Colonic mucosa (tissue), 4 donors: ENCODE measurements at places on chromosomes 7 and 10. TPM values are rescaled to one million over a fixed set of nuclear protein-coding genes. Genes with fewer than 3 reads are reported as not detected.

DNA sequence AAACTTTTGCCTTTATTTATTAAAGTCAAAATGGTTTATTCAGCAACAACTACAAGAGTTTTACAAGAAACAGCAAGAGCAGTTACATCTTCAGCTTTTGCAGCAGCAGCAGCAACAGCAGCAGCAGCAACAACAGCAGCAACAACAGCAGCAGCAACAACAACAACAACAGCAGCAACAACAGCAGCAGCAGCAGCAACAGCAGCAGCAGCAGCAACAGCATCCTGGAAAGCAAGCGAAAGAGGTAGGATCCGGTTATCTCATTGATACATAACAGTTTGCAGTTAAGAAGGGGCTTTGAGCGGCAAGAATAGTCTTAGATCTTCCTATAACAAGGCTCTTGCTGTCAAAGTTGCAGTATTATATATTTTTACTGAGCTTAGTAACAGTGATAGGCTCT is 215.1 kb downstream of the FOXP2 start:
- no peak for DNase-seq

DNA sequence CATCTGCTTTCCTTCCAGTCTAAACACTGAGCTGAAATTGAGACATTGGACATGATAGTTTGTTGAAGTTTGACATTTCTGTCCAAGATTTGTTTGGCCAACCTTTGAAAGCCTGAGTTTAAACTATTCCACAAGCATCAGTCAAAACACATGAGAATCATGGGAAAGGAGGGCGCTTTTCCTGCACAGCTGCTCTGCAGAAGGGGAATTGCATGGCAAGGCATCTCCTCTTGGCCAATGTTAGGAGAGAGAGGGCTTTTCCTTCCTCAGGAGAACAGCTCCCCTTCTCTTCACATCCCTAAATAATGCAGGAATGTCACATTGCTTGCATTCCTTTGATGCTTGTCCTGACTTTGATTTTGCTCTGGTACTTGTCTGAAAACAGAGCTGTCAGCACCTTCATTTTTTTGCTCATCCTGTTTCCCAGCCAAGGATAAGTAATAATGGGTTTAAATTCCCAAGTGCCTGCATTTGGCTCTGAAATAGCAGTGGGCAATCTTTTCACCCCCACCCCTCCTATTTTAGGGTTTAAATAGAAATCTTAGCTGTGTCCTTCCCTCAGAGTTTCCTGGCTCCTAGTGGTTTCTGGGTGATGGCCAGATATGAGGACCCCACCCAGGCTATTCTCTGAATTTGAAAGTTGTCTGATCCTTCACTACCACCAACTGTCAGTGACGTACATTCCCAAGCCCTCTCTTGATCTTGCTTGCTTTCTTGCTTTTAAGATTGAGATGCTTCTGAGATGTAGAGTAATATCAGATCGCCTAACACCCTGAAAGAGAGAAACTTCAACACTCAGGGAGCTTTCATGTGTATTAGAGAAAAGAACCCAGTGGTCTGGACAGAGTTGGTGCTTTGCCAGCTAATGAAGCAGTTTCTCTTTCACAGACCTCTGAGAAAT is 75.2 kb upstream of the NPVF start:
- DNase-seq, result no peak

ENO4 gene
- total RNA-seq, result not detected

- peak; percentile 81 for DNase-seq
Measured at GRCh38 chr10:14860791-14861190, 17.9 kb upstream of the SUV39H2 start.

GRCh38 chr10:76436401-76436811 is 1005.0 kb downstream of the LRMDA start:
- DNase-seq, result no peak

METTL27 gene
- 4.0 TPM for total RNA-seq

DNA sequence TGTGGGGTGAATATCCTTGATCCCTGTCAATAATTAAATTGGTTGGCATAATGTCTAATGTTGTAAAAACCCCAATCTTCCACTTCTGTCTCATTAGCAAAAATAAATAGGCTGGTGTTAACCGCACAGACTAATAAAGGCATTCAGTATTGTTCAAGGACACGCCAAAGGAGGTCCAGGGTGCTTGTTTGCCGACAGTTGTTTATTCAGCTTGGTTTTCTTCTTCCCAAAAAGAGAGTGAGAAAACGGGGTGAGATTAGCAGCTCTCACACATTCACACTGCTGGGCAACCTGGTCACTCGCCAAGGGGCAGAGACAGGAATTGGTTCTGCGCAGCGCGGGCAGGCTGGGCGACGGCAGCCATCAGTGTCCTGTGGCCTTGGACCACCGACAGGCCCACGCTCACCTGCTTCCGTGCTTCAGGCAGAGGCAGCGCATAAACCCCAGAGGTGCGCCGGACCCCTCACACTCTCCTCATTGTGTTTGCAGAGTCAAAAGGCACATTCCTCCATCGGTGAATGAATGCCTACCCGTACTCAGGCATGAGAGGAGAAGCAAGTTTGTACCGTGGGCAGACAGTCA is 26.2 kb upstream of the LMBR1 start:
- no peak for DNase-seq

ZNF716 gene
- total RNA-seq, result not detected

CPVL gene
- 4.9 TPM for total RNA-seq

GRCh38 chr7:20033621-20034400 is 183.4 kb downstream of the MACC1 start:
- DNase-seq, result no peak

DNA sequence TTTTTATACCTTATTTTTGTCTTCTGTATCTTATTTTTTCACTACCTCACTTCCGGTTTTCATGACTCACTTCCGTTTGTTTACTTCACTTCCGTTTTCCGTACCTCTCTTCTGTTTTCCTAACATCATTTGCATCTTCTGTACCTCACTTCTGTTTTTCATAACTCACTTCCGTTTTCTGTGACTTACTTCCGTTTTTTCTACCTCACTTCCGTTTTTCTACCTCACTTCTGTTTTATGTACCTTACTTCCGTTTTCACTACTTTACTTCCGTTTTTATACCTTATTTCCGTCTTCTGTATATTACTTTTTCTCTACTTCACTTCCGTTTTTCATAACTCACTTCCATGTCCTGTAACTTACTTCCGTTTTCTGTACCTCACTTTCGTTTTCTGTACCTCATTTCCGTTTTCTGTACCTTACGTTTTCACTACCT is 492.5 kb upstream of the AKR1E2 start:
- DNase-seq, result no peak

GRCh38 chr10:117653170-117653515 is 110.6 kb downstream of the EMX2 start:
- DNase-seq, result no peak

- no peak for DNase-seq
Measured at GRCh38 chr7:101901661-101902491, 84.5 kb downstream of the CUX1 start.

- DNase-seq, result no peak
Measured at GRCh38 chr7:93092757-93093370, 24.9 kb downstream of the SAMD9 start.

CLDN3 gene
- total RNA-seq, result 599 TPM

DNA sequence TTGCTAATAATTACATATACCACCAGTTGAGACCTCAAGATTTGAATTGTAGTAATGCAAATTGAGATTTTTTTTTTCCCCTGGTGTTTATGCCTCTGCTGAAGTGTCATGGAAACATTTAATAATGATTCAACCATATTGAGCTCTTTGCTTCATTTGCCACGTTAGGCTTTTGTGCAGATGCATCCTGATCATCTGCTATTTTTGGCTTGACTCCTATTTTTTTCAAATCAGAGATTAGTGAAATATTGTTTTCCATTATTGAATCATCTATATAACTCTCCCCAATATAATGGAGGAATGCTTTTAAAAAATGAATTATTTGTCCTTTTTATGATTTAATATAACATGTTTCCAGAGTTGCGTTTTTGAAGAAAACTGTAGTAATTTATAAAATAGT is 115.1 kb downstream of the SRI start:
- no peak for DNase-seq

DNA sequence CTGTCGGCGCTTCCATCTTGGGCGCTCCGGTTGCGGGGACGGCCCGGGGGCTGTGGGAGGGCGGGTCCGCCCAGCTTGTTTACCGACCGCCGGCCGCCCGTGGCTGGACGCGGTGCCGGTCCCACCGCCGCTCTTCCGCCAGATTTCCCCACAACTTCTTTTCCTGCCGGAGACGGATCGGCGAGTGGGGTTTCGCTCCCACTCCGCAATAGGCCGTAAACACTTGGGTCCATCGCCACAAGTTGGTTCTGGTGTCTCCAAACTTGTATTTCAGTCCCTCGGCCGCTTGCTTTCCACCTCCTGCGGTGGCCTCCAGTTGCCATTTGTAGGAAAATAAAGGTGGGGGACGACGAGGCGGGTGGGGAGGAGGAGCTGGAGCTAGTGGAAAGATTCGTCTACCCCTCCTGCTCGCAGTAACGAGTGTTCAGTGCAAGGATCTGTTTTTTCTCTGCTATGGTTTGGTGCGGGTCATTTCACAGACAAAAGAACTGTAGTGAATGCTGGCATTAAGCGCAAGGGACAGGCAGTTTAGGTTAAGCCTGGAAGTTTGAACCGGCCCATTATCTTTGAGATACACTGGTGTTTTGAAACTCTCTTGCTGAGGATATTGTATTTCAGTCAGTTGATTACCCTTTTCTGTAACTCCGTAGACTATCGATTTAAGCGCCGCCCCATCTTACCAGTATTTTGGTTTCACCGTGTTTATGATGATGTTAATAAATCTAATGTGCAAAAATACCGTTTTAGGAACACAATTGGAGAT is 24.3 kb upstream of the ZRANB1 start:
- DNase-seq, result peak; percentile 41

CXCL12 gene
- total RNA-seq, result 17.5 TPM

DNA sequence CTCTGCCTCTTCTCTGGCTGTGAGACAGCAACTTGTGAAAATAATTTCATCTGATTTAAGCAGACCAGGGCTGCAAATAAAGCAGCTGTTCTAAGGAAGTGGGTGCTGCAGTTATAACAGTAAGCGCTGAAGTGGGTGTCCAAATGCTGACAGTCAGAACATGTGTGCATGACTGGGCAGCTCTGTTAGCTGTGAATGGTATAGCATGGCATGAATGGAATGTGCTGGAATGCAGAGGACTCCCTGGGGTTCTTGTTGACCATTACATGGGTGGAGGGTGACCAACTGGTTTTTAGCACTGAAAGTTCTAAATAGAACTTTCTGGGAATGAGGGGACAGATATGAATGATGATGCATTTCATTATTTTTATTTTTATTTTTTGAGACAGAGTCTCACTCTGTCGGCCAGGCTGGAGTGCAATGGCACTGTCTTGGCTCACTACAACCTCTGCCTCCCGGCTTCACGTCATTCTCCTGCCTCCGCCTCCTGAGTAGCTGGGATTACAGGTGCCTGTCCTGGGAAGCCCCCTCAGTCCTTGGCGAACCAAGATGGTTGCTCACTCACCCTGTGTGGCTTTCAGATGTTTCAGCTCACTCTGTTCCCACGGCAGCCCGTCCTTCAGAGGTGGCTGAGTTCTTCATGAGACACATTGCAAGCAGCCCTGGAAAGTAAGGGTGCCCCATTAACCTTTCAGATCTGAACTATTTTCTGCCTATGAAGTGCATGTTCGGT is 319.8 kb upstream of the PHYHIPL start:
- DNase-seq, result no peak

ASB13 gene
- 36.2 TPM for total RNA-seq

AKR1D1 gene
- not detected for total RNA-seq

GRCh38 chr10:14775656-14776055 is 959 bp upstream of the FAM107B start:
- no peak for DNase-seq

DNA sequence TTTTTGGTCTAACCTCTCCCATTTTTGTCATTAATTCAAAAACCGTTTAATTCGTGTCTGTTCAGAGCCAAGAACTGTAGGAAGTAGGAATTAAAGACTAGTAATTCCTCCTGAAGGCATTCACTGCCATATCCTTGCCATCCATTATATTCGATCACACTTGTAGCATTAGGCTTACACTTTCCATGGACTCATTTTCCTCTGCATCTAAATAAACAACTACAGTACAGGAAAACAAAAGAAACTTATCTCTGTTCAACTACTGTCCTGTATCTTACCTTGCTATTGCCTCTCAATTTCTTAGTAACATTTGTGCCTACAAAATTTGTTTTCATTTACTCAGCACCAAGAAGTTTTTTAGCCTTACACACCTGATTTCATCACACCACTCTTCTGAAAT is 111.6 kb upstream of the SEMA3C start:
- no peak for DNase-seq

DNA sequence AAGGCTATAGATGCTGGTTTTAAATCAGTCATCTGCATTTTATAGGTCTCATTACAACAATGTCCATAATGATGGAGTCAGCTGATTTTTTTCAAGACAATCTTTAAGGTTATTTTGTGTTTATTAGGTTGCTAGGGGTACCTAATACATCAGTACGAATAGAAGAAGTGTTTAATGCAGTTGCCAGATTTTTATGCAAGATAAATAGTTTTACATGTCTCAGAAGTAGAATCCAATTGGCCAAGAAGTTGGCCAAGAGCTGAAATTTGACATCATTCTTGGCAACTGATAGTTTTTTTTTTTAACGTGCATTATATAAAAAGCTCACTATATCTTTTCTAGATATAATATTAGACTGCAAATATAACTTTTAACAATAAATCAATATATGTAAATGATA is 208.5 kb downstream of the TRIL start:
- DNase-seq, result no peak

GOLGA7B gene
- total RNA-seq, result 0.22 TPM

REEP3 gene
- 33.1 TPM for total RNA-seq

ADAMTS14 gene
- total RNA-seq, result 0.93 TPM

GRCh38 chr7:150341263-150342120 is at the start of gene RARRES2:
Gene RARRES2, minus strand, starts transcription at chr7:150341629. Its CDS starts 1,020 bp downstream, at chr7:150340609.
- DNase-seq, result peak; percentile 58

DNA sequence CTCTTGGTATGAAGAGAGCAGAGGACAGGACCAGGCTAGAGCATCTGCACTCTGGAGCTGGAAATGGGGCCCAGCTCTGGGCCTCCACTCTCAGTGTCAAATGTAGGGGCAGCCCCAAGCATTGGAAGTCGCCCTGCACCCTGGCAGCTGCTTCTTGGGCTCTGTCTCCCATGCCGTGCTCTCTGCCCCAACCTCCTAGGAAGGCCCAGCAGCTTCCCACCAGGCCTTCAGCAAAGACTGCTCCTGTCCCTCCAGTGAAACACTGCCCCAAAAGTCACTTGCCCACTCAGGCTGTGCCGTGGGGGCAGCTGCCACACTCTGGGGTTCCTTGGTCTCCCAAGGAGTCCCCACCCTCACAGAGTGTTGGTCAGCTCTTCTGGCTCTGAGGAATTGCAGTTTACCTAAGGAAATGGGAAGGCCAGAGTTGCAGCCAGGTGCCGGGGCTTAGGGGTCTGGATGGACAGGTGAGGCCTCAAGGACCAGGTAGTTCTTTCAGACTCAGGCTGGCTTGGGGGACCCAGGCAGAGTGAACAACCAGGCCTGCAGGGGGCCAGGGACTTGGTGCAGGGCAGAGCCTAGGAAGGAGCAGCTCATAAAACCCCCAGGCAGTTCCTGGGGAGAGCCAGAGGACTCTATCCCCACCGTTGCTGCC is 9.4 kb upstream of the OPN4 start:
- DNase-seq, result no peak

GRCh38 chr7:85133560-85133959 is 53.3 kb downstream of the SEMA3D start:
- no peak for DNase-seq
